Testis (tissue), 5 donors: ENCODE measurements at places on chromosomes 6 and 20.

- H3K36me3 ChIP-seq: no peaks in the 10 kb centered on the region
- H3K27ac ChIP-seq: no peak overlapping the region
- DNase-seq: no peak
- H3K27me3 ChIP-seq: no peaks in the 10 kb centered on the region
Measured at GRCh38 chr20:14126856-14127255, 131.5 kb downstream of the MACROD2 start.

GRCh38 chr6:51842804-51843378 lies 244.5 kb downstream of the PKHD1 start:
- no peaks in the 10 kb centered on the region for H3K36me3 ChIP-seq
- H3K27ac ChIP-seq: no peak overlapping the region
- H3K4me3 ChIP-seq: no peak overlapping the region
- H3K27me3 ChIP-seq: no peaks in the 10 kb centered on the region

GRCh38 chr20:39326050-39326449 lies 363.9 kb downstream of the DHX35 start:
- H3K36me3 ChIP-seq: no peaks in the 10 kb centered on the region
- no peak overlapping the region for H3K27ac ChIP-seq
- no peak overlapping the region for H3K4me3 ChIP-seq
- no peak for DNase-seq

DNA sequence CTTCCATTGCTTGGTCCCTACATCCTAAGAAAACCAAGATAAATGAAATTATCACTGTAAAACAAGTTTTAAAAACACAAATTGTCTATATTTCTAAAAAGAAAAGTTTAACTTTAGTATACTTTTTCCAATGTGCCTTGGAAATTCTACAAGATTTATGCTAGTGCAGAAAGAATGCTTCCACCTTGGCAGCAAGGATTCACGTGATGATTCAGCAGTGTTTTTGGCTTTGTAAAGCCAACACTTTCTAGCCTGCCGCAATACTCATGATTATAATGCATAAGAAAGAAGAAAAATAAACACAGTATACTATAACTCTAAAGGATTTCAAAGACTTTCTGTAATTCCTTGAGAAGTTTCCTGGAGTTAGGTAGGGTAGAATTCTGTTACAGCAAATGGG lies 442.7 kb downstream of the TENT5A start:
- no peaks in the 10 kb centered on the region for H3K36me3 ChIP-seq
- peaks cover 10% of the 10 kb centered on the region for H3K4me1 ChIP-seq
- H3K27ac ChIP-seq: no peak overlapping the region
- H3K4me3 ChIP-seq: no peak overlapping the region
- no peak for DNase-seq

DNA sequence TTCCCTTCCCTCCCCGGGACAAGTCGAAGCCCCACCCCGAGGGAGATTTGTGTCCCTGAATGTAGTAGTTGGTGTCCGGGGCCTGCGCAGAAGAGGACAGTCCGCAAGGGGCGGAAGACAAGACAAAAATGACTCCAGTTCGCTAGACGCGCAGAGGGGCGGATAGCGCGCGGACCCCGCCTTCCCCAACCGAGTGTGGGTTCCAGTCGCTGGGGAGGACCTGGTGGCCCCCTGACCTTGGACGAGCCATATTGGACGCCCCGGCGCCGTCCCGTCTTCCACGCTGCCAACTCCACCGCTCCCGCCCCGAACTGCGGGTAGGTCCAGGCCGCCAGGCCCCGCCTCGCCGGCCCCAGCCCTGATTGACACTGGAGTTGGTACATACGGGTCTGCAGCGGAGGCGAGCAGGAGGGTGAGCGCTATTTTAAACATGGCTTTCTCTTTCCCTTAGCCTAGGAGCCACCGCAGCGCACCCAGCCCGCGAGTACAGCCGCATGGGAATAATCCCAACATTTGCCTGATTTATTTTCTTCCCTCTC lies 802 bp downstream of the HMGN3 start:
- H3K36me3 ChIP-seq: no peaks in the 10 kb centered on the region
- no peaks in the 10 kb centered on the region for H3K27me3 ChIP-seq
- H3K27ac ChIP-seq: peak overlapping the region; percentile 93
- DNase-seq: peak; percentile 94
- H3K4me3 ChIP-seq: peak overlapping the region; percentile 84
- peaks cover 3% of the 10 kb centered on the region for H3K4me1 ChIP-seq

- no peak for DNase-seq
- H3K27me3 ChIP-seq: no peaks in the 10 kb centered on the region
- H3K4me3 ChIP-seq: no peak overlapping the region
- peaks cover 3% of the 10 kb centered on the region for H3K4me1 ChIP-seq
- H3K36me3 ChIP-seq: no peaks in the 10 kb centered on the region
- H3K27ac ChIP-seq: no peak overlapping the region
Measured at GRCh38 chr6:106470811-106471210, 110.3 kb downstream of the CRYBG1 start.

GRCh38 chr6:109304284-109305015 lies 77.8 kb downstream of the CD164 start:
- DNase-seq: no peak
- no peak overlapping the region for H3K27ac ChIP-seq
- H3K4me3 ChIP-seq: no peak overlapping the region
- no peaks in the 10 kb centered on the region for H3K36me3 ChIP-seq

GRCh38 chr6:132648356-132648755 lies 10.6 kb downstream of the TAAR1 start:
- H3K4me3 ChIP-seq: no peak overlapping the region
- H3K36me3 ChIP-seq: no peaks in the 10 kb centered on the region
- H3K27ac ChIP-seq: no peak overlapping the region

GRCh38 chr6:35317483-35318195 lies 20.0 kb downstream of the DEF6 start:
- peaks cover 5% of the 10 kb centered on the region for H3K4me1 ChIP-seq
- H3K27me3 ChIP-seq: no peaks in the 10 kb centered on the region
- H3K27ac ChIP-seq: no peak overlapping the region
- no peaks in the 10 kb centered on the region for H3K36me3 ChIP-seq
- peak overlapping the region; percentile 43 for H3K4me3 ChIP-seq
- peak; percentile 44 for DNase-seq

GRCh38 chr6:81734500-81735150 lies 17.9 kb downstream of the TENT5A start:
- no peaks in the 10 kb centered on the region for H3K36me3 ChIP-seq
- no peak for DNase-seq

DNA sequence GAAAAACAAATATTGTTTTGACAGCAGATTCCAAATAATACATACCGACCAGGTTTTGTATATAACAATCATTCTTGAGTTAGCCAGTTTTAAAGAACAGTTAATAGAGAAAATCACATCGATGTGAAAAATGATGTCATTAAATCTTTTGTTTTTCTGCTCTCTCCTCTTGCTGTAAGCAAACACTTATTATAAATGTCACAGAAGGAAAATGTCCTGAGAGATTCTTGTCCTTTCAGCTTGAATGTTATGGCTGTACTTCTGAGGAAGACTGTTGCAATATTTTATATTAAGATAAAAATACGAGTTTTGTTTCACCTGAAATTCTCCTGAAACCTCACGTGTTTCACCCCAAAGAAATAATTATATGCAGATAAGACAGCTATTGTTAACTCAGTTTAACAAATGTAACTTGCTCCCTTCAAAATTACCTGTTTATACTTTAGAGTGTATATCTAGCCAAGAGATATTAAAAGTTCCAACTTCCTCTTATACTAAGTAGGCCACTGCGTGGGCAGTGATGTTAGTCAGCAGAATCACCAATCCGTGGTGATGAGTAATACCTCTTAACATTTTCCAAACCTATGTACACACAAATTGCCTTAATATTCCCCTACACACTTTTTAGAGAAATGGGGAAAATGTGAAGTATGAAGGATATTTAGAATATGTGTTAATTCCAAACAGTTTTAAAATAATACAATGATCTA lies 1111.4 kb upstream of the CITED2 start:
- H3K27me3 ChIP-seq: no peaks in the 10 kb centered on the region
- H3K4me3 ChIP-seq: no peak overlapping the region
- H3K36me3 ChIP-seq: no peaks in the 10 kb centered on the region

GRCh38 chr20:46559685-46560440 lies 9.4 kb upstream of the OCSTAMP start:
- H3K27me3 ChIP-seq: no peaks in the 10 kb centered on the region
- H3K4me1 ChIP-seq: peaks cover 6% of the 10 kb centered on the region

- no peak overlapping the region for H3K27ac ChIP-seq
- no peak overlapping the region for H3K4me3 ChIP-seq
- no peaks in the 10 kb centered on the region for H3K27me3 ChIP-seq
- no peaks in the 10 kb centered on the region for H3K36me3 ChIP-seq
- DNase-seq: no peak
Measured at GRCh38 chr6:56685102-56685733, 42.5 kb upstream of the DST start.

DNA sequence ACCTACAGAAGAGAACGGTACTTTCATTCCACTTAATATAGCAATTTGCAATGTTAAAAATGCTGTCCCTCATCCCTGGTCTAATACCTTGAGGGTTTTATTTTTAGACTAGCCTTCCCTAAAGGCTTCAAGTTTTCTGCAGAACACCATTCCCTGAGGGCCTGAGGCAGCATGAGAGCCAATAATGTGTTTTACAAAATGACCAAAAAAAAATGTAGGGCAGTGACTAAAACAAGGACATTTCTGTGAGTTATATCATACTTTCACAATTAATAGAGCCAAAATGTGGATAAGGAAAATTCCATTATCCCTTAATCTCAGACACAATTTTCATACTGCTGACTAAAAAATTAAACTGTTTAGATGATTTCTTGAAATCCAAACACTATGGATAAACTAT lies 22.7 kb downstream of the GPR63 start:
- DNase-seq: no peak
- no peaks in the 10 kb centered on the region for H3K27me3 ChIP-seq
- no peak overlapping the region for H3K4me3 ChIP-seq
- no peaks in the 10 kb centered on the region for H3K36me3 ChIP-seq

- peak within 1 kb of the TSS; percentile 60 for H3K4me3 ChIP-seq
- H3K27me3 ChIP-seq: no peaks in the 10 kb centered on the region
- peak; percentile 33 for DNase-seq
- no peaks in the 10 kb centered on the region for H3K36me3 ChIP-seq
- peaks cover 10% of the 10 kb centered on the region for H3K4me1 ChIP-seq
- no peak within 1 kb of the TSS for H3K27ac ChIP-seq
Measured at GRCh38 chr20:24469116-24469893, at the start of gene SYNDIG1. SYNDIG1 (plus strand) TSS chr20:24469629; CDS start chr20:24543098, 73,469 bp downstream.

GRCh38 chr6:167906899-167907298 lies 80.2 kb downstream of the AFDN start:
- peak; percentile 86 for DNase-seq
- H3K27ac ChIP-seq: peak overlapping the region; percentile 55
- no peaks in the 10 kb centered on the region for H3K27me3 ChIP-seq
- peaks cover 3% of the 10 kb centered on the region for H3K4me1 ChIP-seq
- no peak overlapping the region for H3K4me3 ChIP-seq
- no peaks in the 10 kb centered on the region for H3K36me3 ChIP-seq

DNA sequence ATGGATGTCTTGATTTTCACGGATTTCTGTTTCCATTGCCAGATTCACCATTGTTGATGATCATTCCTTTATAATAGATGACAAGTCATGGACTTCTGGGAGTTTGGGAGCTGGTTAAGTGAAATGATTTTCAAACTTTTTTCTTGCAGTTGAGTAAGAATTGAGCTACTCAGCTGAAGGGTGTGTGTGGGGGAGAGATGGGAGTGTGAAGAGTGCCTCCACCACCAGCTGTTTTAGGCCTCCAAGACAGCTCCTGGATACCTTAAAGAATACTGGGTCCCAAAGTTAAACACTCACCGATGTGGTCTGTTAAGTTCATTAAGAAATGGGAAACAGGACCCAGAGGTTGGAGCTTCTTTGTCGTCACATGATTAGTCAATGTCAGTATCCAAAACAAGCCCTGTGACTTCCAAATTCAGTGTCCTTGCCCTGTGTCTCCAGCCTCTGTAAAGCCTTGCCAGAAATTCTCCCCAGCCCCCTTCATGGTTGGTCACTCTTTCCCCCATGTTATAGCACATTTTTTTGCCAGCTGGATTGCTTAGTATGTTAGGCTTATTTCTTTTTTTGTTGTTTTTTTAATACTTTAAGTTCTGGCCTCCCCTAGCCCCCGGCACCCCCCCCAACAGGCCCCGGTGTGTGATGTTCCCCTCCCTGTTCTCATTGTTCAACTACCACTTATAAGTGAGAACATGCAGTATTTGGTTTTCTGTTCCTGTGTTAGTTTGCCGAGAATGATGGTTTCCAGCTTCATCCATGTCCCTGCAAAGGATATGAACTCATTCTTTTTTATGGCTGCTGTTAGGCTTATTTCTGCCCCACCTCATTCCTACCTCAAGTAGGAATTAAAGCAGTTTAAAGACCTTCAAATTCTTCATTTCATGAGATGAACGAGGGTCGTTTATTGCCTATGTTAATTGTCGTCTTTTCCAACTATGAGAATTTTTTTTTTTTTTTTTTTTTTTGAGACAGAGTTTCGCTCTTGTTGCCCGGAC lies 26.9 kb downstream of the BICRAL start:
- no peak for DNase-seq
- no peaks in the 10 kb centered on the region for H3K4me1 ChIP-seq
- H3K27ac ChIP-seq: peak overlapping the region; percentile 16
- no peak overlapping the region for H3K4me3 ChIP-seq

DNA sequence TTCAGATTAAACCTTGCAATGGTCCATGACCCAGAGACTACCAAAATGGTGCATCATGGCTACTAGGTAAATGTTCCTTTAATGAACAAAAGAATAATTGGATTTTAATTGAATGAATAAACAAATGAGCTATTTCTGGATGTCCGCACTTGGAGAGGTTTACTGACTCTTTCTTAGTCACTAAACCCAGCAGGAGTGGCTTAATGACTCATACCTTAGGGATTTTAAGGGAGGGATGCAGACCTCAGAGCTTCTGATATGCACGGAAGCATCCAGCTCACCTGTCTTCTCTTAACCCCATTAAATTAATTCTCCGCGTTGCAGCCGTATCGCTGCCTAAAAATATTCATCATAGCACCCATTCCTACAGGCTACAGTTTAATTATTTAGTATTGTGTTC lies 970.0 kb upstream of the SLC35B3 start:
- H3K36me3 ChIP-seq: no peaks in the 10 kb centered on the region
- no peaks in the 10 kb centered on the region for H3K4me1 ChIP-seq
- H3K4me3 ChIP-seq: no peak overlapping the region
- H3K27me3 ChIP-seq: no peaks in the 10 kb centered on the region
- no peak overlapping the region for H3K27ac ChIP-seq
- DNase-seq: no peak

- H3K27me3 ChIP-seq: no peaks in the 10 kb centered on the region
- peak overlapping the region; percentile 75 for H3K27ac ChIP-seq
- no peak for DNase-seq
- H3K4me1 ChIP-seq: peaks cover 9% of the 10 kb centered on the region
- no peaks in the 10 kb centered on the region for H3K36me3 ChIP-seq
- peak overlapping the region; percentile 85 for H3K4me3 ChIP-seq
Measured at GRCh38 chr6:32837651-32838113, 857 bp downstream of the TAP2 start.

- no peak overlapping the region for H3K4me3 ChIP-seq
- H3K36me3 ChIP-seq: no peaks in the 10 kb centered on the region
- no peak overlapping the region for H3K27ac ChIP-seq
- no peak for DNase-seq
- no peaks in the 10 kb centered on the region for H3K4me1 ChIP-seq
Measured at GRCh38 chr6:90178384-90178855, 118.2 kb downstream of the BACH2 start.

- H3K4me3 ChIP-seq: no peak overlapping the region
- no peaks in the 10 kb centered on the region for H3K36me3 ChIP-seq
- peaks cover 3% of the 10 kb centered on the region for H3K4me1 ChIP-seq
- H3K27ac ChIP-seq: no peak overlapping the region
- no peaks in the 10 kb centered on the region for H3K27me3 ChIP-seq
Measured at GRCh38 chr6:143140767-143141166, 80.1 kb downstream of the AIG1 start.
